ENCODE measurements at places on chromosomes 6 and 20.

DNA sequence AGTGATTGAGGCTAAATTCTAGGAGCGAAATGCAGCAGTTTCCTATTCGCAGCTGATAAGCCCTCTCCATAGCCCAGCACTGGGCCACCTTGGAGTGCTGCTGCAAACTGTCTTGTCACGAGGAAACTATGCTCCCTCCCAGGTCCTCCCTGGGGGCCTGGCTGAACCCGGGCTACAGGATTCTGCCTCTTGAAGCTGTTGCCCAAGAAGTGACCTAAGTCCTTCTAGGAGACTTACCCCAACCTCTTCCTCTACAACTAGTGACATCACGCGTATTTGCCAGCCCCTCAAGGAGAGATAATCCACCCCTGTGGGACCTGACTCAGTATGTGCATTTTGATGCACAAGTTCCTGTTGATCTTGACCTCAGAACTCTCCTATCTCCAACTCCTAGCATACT is 26.5 kb upstream of the ZFAND3 start:
- DNase-seq: no peak

GRCh38 chr6:30380464-30380863 is 35.5 kb downstream of the RPP21 start:
- no peak for DNase-seq

- DNase-seq: no peak
These were observed 15.8 kb upstream of the PLCB1 start for GRCh38 chr20:8116067-8116811.

- no peak for DNase-seq
These were observed 407.3 kb upstream of the FLRT3 start for GRCh38 chr20:14744723-14745122.

GRCh38 chr6:23077772-23078171 is 508.4 kb downstream of the HDGFL1 start:
- DNase-seq: no peak

DNA sequence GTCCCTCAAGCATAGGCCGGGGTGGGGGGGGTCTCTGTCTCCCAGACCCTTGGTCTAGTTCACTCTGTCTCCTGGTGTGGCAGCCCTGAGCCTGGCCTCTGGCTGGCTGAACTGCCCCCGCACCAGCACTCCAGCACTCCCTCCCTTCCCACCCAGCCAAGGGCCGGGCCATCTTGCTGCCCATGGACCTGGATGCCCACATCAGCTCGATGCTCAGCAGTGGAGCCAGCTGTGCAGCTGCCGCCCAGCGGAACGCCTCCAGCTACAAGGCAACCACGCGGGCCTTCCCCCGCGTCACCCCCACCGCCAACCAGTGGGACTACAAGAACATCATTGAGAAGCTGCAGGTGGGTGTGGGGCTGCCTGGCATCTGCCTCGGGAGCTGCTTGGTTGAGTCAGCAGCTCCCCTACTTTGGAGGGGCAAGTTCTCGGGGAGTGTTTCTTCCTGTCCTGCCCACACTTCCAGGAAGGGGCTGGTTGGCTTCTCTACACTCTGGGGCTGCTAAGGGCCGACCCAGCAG is 28.4 kb downstream of the UQCC2 start:
- no peak for DNase-seq

- DNase-seq: peak; percentile 71
These were observed 230.8 kb downstream of the BCAS1 start for GRCh38 chr20:53839423-53840176.

DNA sequence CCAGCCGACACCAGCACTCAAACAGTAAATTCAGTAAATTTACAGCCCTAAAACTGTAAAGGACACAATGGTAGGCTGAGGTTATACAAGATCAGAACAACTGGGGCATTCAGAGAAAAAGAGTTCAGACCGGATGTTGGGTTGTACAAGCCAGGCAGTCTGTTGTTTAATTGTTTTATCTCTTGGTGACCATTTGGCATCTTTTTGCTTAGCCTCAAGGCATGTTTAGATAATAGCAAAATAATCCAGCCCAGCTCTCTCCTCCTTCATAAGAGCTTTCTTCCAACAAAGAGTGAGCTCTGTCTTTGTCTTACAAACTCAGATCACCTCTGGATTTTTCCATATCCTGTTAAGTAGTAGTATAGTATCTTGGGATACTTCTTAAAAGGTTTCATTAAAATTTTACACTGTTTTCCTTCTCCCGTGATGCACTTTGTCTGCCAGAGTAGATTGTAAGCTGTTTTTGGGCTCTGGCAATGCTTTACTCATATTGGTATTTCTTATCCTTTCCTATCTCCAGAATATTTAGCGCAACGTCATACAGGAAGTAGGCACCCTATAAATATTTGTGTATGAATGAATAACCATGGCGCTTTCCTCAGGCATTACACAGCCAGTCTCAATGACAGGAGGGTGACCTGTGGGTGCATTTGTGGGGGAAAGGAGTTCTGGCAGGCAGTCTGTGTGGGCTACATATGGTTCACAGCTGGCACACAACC is 35.6 kb upstream of the TRAM2 start:
- no peak for DNase-seq

GRCh38 chr6:77298283-77298682 is 165.0 kb downstream of the HTR1B start:
- no peak for DNase-seq

DNA sequence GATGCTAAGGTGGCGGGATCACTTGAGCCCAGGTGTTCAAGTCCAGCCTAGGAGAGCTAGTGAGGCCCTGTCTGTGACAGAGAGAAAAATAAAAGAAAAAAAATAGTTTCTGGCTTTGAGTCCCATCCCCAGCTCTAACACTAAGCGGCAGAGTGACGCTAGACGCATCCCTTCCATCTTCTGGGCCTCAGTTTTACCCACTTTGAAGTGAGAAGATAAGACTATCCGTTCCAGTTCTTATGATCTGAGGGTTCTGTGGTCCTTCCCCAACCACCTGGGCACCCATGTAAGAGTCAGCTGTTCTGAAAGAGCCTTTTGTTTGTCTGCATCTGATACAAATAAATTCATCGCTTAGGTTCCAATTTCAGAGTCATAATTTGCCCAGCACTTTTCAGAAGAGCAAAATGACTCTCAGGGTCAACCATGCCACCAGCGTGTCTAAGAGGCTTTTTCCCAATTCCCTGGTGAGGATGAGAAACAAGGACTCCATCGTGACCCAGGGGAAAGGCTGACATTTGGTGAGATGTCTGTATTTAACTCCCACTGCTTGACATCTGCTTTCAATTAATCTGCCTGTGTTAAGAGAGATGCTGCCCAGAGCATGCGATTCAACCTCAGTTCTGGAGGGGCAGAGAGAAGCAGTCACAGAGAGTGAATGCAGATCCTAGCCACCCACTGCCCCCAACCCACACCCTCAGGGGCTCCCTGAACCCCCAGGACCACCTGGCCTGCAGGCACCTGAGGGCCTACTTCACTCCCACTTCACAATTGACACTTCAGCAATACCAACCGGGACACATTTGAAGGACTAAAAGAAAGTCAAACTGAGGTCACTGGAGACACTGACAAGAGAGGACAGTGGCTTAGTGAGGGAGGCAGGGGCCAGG is 131.6 kb upstream of the TOP1 start:
- no peak for DNase-seq

- DNase-seq: no peak
These were observed 522.0 kb upstream of the GJE1 start for GRCh38 chr6:141610741-141611140.
